CD4-positive, alpha-beta T cell treated with Interleukin-2 at 100 ng/mL for 4 hours (primary cell): ENCODE measurements at places on chromosomes 7 and 10.

- no peak for DNase-seq
Measured at GRCh38 chr7:87426160-87426559, 49.3 kb downstream of the ABCB4 start.

- no peak for DNase-seq
Measured at GRCh38 chr10:53808677-53809372, 992.2 kb downstream of the PCDH15 start.

- DNase-seq, result peak; percentile 50
Measured at GRCh38 chr10:72088889-72089575, 681 bp upstream of the SPOCK2 start.

GRCh38 chr10:124204726-124205125, 111.3 kb upstream of the CHST15 start:
- DNase-seq, result no peak

GRCh38 chr10:15344876-15345285, 26.2 kb downstream of the FAM171A1 start:
- no peak for DNase-seq

GRCh38 chr10:19778996-19779395, 37.2 kb upstream of the PLXDC2 start:
- no peak for DNase-seq

DNA sequence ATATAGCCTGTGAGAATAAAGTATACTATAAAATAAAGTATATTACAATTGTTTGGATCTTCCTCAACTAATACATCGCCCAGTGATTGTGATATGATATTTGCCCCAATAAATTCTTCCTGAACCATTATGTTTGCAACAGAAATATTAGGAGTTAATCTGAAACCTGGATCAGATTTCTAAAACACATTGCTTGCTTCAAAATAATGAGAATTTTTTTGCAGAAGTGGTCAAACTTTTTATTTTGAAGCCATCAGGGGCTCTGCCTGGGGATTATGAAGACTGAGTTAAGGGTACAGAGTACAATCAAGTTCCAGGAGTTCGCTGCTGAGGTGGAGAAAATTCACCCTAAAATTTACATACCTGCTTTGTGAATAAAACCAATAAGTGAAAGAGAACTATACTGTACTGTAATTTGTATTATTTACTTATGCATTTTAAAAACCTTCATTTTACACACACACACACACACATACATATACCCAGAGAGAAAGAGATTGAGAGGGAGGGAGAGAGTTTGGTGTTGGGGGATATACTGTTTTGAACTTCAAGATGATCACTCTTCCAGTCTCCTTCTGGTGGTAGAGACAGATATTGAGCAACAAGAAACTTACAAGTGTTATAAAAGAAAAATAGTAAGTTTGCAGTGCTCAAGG, 91.9 kb downstream of the CPED1 start:
- DNase-seq, result no peak

GRCh38 chr7:25795824-25796235, 356.2 kb upstream of the NFE2L3 start:
- no peak for DNase-seq

DNA sequence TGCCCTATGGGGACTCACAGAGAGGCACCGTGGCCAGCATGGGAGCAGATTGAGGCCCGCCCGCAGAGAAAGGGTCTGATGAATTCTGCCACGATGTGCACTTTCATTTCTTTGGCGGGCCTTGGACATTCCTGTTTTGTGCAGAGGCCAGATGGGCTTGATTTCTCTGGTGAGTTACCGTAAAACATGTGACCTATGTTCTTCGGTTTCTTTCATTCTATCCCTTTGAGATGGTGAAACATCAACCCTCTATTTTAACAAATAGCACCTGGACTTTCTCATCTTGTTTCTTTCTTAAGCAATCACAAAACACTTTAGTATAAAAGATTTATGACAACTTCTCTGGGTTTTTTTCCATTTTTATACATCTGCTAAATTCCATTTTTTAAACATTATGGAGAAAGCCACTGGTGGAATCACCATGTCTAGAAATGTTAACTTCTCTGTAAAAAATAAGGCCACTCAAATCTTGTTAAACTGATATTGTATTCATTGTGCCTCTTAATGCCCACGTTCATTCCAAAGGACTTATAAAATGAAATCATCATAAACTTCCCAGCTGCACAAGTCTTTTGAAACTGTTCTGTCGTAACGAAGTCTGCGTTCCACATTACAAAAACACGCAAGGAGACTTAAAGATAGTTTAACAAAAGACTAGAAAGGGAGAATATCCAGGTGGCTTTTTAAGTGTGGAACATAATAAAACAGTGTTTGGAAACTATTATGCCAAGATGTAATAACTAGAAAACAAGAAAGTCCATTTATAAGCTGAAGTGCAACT, 21.4 kb upstream of the ODAD2 start:
- no peak for DNase-seq

- DNase-seq, result peak; percentile 65
Measured at GRCh38 chr10:12656518-12657142, 307.3 kb downstream of the CAMK1D start.

- no peak for DNase-seq
Measured at GRCh38 chr10:116768786-116769185, 26.4 kb upstream of the HSPA12A start.

GRCh38 chr7:12402365-12402725, 1.3 kb downstream of the VWDE start:
- DNase-seq, result no peak

DNA sequence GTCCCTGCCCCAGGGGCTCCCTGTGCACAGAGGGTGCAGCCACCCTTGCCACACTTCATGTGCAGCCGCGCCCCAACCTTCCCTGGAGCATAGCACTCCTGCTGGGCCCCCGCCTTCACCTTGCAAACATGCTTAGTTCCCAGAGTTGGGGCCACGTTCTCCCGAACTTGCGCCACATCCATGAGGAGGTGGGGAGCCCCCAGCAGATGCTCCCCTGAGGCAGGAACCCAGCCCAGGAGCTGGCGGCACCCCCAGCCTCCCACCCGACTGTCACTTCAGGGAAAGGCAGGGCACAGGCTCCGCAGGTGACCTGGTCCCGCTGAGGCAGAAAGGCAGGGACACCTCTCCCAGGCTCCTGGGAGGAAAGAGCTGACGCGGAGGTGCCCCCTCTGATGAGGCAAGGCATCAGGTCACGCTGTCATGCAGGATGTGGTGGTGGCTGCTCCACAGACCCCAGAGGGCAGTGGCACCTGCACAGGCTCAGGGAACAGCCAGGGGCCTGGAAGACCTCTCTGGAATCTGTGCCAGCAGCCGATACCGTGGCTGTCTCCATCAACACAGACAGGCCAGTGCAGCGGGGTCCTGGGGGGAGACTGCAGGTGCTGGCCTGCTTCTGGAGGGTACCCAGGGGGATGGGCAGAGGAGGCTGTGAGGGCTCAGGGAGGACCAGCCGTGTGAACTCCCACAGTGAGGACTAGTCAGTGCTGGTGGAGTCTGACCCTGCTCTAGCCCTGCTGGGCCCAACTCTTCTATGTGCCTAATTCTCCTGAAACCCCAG, 221.3 kb downstream of the MAD1L1 start:
- no peak for DNase-seq

GRCh38 chr7:144826208-144826607, 9.6 kb downstream of the TPK1 start:
- DNase-seq, result no peak

GRCh38 chr10:113627836-113628235, 36.0 kb downstream of the NRAP start:
- DNase-seq, result no peak

DNA sequence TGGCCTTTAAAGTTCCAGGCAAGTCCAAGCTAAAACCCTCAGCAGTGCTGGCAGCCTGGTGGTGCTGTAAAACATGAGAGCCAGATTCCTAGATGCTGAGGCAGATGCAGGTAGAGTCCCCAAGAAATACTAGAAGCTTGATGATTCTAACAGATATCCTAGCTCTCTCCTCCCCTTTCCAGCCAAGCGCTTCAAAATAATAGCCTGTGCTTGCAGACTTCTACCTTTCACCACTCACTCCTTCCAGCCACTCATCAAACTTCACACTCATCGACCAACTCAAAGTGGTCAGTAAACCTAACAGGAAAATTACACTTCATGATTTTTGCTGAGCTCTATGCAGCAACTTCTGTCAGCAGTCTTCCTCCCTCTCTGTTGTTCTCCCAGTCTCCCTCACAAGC, 50.2 kb downstream of the LMBR1 start:
- DNase-seq, result no peak

DNA sequence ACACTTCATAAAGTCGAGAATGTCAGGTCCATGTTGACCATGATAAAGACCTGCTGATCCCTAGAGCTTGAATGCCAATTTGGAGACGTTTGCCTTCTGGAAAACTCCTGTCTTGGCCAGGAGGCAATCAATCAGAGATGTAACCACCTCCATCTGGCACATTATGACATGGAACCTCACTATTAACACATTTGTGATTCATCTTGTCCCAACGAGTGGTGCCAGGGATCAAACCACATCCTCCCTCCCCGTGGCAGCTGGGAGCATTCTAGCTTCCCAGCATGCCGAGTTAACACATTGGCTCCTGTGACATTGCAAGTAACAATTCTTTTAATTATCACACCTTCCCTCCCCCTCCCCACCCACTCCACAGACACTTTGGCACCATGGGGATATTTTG, 84.0 kb upstream of the PPP1R17 start:
- no peak for DNase-seq

DNA sequence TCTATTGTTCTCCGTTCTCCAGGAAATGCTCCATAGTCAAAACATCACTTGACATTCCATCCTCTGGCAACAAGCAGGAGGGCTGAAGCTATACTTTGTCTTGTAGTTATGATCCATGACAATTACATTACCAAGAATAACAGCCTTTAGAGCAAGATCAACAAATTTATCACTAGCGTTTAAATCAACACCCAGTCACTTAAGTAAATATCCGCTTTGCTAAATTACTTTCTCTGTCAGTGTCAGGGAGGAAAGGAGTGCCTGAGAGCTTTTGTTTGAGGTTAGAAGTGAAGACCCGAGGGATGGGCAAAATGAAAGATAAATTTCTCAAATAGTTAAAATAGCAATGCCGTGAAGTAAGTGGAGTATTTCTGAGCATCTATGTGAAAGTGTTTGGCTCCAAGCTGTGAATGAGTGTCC, 236.1 kb upstream of the BMPER start:
- no peak for DNase-seq

DNA sequence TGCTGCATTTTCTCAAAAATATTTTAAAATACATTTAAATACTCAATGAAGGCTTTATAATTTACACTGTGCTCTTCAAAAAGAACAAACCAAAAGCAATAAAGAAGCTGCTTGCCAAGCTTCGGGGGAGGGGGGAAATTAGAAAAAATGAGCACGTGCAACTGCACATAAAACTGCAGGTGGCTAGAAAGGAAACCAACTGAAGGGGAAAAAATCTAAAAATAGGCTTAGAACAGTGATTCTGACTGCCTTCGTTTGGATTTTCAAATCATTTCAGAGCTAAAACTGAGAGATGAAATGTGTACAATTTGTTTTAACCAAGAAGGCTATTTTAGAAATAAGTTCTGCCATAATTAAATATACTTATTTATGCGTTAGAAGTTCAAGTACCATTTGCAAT, 61.4 kb downstream of the ABI1 start:
- no peak for DNase-seq

- no peak for DNase-seq
Measured at GRCh38 chr7:38070718-38071117, 107.3 kb upstream of the STARD3NL start.

DNA sequence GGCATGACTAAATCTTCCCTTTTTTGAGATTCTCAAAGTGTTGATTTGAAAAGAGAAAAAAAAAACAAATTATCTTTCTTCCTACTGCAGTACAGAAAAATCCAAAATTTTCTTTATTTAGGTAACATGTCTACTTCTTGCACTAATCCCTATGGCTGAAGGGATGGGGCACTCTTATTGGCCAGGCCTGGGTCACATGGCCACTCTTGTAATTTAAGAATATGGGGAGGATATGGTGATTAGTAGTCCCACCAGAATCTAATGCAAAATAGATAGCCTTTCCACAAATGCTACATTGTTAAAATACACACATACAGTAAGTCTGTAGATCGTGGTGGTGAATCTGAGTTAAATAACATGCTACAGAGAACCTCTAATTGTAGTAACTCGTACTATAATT, 7.0 kb upstream of the PALS2 start:
- no peak for DNase-seq

- no peak for DNase-seq
Measured at GRCh38 chr10:124344931-124345330, 73.8 kb downstream of the OAT start.

- no peak for DNase-seq
Measured at GRCh38 chr10:101134299-101135127, 3.4 kb downstream of the TLX1 start.

GRCh38 chr7:151086802-151087244, 548 bp downstream of the AGAP3 start:
- DNase-seq, result peak; percentile 10

DNA sequence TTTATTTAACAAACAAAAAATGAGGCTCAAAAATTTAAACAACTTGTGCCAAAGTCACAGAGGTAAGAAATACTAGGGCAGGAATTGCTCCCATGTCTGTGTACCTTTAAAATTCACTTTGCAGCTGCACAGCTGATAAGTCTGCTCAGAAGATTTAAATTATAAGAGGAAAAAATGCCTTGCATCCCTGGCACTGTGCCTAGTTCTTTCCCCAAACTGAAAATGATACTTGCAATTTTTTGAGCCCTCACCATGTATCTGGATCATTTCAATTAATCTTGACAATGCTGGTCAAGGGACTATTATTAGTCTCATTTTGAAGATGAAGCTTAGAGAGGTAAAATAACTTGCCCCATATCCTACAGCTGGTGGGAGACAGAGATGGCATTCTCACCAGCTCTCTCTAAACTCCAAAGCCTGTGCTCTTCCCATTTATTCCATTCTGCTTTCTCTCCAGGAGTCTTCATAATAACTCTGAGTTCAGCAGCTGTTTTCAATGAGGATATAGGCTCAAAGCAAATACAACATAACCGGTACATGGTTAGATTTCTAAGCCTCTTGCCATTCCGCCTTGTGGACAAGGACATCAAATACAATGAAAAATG, 350.5 kb upstream of the LRRTM3 start:
- DNase-seq, result no peak

DNA sequence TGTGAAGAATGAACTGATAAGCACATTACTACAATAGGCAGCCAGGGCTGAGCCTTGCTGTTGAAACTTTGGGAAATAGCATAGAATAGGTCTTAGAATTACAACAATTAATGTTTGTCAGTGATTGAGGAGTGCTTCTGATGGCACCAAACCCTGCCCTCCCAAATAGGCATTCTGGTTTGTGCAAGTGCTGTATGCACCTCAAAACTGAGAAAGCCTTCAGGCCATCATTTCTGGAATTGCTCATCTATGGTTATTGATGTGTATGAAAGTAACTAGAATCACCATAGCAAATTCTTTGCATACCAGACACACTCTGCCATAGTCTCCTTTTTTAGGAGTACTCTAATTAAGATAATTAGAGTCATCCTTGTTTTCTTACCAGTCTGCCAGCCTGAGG, 585.0 kb upstream of the MBL2 start:
- DNase-seq, result no peak

DNA sequence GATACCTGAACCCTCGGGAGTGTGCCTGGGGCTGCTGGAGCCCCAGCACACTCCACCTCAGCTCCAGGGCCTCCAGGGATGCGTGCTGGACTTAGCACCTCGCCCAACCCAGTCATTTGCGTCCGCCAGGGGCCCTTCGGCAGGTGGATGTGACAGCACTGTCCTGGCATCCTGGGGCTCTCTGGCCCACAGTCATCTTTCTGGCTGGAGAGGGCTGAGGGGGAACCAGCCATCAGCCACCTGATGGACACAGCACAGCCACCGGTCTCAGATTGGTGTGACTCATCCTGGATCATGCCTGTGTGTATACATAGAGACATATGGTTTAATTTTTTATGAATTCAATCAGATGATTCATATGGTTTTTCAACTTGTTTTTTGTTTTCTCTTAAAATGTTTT, 11.1 kb downstream of the ZNF775 start:
- DNase-seq, result no peak
